ENCODE measurements at places on chromosomes 16 and 17. TPM values are rescaled to one million over a fixed set of nuclear protein-coding genes. Genes with fewer than 3 reads are reported as not detected.

The NLE1 gene
- polyA plus RNA-seq, result 9.4 TPM

The SLC2A4 gene
- 0.09 TPM for polyA plus RNA-seq

The MEIOC gene
- polyA plus RNA-seq, result 0.07 TPM

The ARRB2 gene
- 8.3 TPM for polyA plus RNA-seq

The MED13 gene
- polyA plus RNA-seq, result 36.2 TPM

The EFCAB5 gene
- polyA plus RNA-seq, result 0.14 TPM

The CD7 gene
- not detected for polyA plus RNA-seq

The GALK1 gene
- polyA plus RNA-seq, result 8.6 TPM

The FBXW10B gene
- polyA plus RNA-seq, result 0.11 TPM

The PMP22 gene
- polyA plus RNA-seq, result 191 TPM

The EZH1 gene
- 31.9 TPM for polyA plus RNA-seq

The SLC5A11 gene
- not detected for polyA plus RNA-seq

The PHF12 gene
- polyA plus RNA-seq, result 11.9 TPM

GRCh38 chr17:6684460-6684783 is 28.7 kb downstream of the SLC13A5 start:
- DNase-seq, result no peak
- H3K36me3 ChIP-seq, result no peaks in the 10 kb centered on the region
- H3K27ac ChIP-seq, result no peak overlapping the region
- H3K27me3 ChIP-seq, result no peaks in the 10 kb centered on the region
- no peaks in the 10 kb centered on the region for H3K4me1 ChIP-seq

- no peaks in the 10 kb centered on the region for H3K36me3 ChIP-seq
- H3K27ac ChIP-seq, result no peak overlapping the region
- no peaks in the 10 kb centered on the region for H3K4me1 ChIP-seq
- H3K4me3 ChIP-seq, result no peak overlapping the region
Observed at GRCh38 chr16:85626191-85626981, 13.3 kb downstream of the GSE1 start.

- H3K4me3 ChIP-seq, result no peak overlapping the region
- no peak for DNase-seq
- H3K36me3 ChIP-seq, result peaks cover 4% of the 10 kb centered on the region
- H3K27ac ChIP-seq, result peak overlapping the region; percentile 16
Observed at GRCh38 chr16:89764711-89765201, 43.4 kb downstream of the ZNF276 start.

DNA sequence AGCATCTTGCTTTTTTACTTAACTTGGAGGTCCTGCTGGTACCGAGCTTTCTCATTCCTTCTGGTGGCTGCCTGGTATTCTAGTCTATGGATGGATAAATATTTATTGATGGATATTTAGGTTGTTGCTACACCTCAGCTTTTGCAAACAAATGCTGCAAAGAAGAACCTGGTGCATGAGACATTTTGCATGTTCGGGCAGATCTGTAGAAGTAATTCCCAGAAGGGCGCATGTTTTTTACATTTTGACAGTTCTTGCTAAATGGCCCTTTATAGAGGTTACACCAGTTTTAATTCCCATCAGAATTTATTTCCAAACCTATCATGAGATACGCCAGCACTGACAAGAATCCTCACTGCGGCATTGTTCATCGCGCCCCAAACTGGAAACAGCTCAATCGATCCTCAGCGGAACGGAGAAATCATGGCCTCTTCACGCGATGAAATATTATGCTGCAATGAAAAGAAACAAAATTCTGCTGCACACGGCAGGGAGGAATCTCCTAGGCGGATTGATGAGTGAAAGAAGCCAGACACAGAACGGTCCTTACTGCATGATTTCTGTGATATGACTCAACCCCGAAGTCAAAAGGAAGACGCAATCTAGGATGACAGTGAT is 68.0 kb upstream of the CREBBP start:
- H3K36me3 ChIP-seq, result no peaks in the 10 kb centered on the region
- H3K27me3 ChIP-seq, result no peaks in the 10 kb centered on the region
- H3K4me3 ChIP-seq, result no peak overlapping the region
- peaks cover 23% of the 10 kb centered on the region for H3K4me1 ChIP-seq
- DNase-seq, result no peak

- H3K4me3 ChIP-seq, result no peak overlapping the region
- no peaks in the 10 kb centered on the region for H3K4me1 ChIP-seq
- no peaks in the 10 kb centered on the region for H3K36me3 ChIP-seq
- DNase-seq, result no peak
- H3K27ac ChIP-seq, result no peak overlapping the region
Observed at GRCh38 chr16:79077346-79077745, 523.2 kb downstream of the MAF start.

- H3K27me3 ChIP-seq, result no peaks in the 10 kb centered on the region
- peaks cover 15% of the 10 kb centered on the region for H3K4me1 ChIP-seq
- no peak for DNase-seq
- H3K27ac ChIP-seq, result no peak overlapping the region
- peaks cover 5% of the 10 kb centered on the region for H3K36me3 ChIP-seq
Observed at GRCh38 chr17:64214950-64215349, 48.1 kb downstream of the TEX2 start.

DNA sequence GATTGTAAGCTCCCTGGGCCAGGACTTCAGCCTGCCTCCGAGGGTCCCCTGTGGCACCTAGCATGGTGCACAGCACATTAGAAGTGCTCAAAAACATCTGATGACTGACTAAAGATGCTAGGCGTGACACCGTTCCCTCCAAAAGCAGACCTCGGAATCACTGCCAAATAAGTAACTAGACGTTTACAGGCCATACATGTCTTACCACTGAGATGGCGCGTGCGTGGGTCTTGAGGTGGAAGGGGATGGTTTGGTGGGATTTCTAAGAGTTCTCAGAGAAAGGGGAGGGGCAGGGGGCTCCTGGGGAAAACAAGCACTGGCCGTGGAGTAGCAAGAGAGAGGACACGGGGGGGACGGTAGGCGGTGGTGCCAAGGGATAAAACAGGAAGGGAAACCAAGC is 12.4 kb downstream of the MPO start:
- no peaks in the 10 kb centered on the region for H3K36me3 ChIP-seq
- no peaks in the 10 kb centered on the region for H3K4me1 ChIP-seq
- H3K27ac ChIP-seq, result no peak overlapping the region
- H3K4me3 ChIP-seq, result no peak overlapping the region
- no peak for DNase-seq
- peaks cover 2% of the 10 kb centered on the region for H3K27me3 ChIP-seq

DNA sequence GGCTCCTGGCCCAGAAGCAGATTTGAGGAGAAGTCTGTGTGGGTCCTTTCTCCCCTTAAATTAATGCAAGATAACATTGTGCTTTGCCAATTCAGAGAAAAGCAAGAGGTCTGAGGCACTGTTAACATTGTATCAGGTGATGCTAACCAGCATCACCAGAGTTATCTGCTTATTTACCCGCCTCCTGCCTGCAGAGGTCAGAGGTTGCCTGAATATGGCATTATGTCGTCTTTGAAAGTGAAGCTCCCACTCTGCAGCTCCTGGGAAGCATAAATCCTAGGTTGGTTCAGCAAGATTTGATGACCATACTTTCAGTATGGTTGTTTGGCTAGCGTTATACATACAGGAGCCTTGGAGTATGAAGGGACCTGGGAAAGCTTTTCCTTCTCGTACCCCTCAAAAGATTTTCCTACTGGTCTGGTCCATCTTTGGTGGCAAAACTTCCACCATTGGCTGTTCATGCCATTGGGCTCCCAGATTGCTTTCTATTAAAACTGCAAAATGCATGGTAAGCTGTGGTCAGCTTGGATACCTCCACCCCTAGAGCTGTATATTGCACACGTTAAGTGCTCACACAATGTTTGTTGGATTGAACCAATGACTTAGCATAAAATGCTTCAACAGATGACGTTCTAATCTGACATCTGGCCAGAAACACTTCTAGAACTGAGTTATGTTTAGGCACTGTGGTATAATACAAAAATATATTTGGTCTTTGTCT is 24.1 kb downstream of the CHD9 start:
- H3K27me3 ChIP-seq, result no peaks in the 10 kb centered on the region
- no peaks in the 10 kb centered on the region for H3K36me3 ChIP-seq
- H3K27ac ChIP-seq, result no peak overlapping the region
- DNase-seq, result no peak

DNA sequence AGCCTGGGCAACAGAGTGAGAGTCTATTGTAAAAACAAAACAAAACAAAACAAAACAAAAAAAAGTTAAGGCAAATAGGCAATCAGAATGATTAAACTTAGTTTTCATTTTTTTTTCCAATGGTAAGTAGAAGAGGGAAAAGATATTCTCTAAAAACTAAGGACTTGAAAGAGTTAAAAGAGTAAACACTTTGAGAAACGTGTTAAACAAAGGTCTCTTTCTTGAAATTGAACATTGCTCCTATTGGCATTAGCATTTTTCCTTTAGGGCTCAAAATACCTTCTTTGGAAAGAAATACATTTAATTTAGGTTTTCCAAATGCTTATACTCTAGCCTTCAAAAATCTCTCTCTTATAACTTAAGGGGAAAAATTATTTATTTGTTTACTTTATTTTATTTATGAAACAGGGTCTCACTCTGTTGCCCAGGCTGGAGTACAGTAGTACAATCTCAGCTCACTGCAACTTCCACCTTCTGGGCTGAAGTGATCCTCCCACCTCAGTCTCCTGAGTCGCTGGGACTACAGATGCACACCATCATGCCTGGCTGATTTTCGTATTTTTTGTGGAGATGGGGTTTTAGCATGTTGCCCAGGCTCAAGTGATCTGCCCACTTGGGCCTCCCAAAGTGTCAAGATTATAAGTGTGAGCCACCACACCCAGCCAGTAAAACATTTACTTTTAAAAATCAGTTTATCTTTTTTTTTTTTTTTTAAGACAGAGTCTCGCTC is 44.7 kb upstream of the VPS4A start:
- no peak overlapping the region for H3K27ac ChIP-seq
- peaks cover 3% of the 10 kb centered on the region for H3K4me1 ChIP-seq
- H3K27me3 ChIP-seq, result no peaks in the 10 kb centered on the region
- peaks cover 5% of the 10 kb centered on the region for H3K36me3 ChIP-seq
- no peak for DNase-seq
- no peak overlapping the region for H3K4me3 ChIP-seq

- H3K4me3 ChIP-seq, result no peak overlapping the region
- no peaks in the 10 kb centered on the region for H3K4me1 ChIP-seq
- no peak for DNase-seq
- H3K27ac ChIP-seq, result no peak overlapping the region
- no peaks in the 10 kb centered on the region for H3K36me3 ChIP-seq
Observed at GRCh38 chr17:17019430-17019762, 22.9 kb upstream of the MPRIP start.

DNA sequence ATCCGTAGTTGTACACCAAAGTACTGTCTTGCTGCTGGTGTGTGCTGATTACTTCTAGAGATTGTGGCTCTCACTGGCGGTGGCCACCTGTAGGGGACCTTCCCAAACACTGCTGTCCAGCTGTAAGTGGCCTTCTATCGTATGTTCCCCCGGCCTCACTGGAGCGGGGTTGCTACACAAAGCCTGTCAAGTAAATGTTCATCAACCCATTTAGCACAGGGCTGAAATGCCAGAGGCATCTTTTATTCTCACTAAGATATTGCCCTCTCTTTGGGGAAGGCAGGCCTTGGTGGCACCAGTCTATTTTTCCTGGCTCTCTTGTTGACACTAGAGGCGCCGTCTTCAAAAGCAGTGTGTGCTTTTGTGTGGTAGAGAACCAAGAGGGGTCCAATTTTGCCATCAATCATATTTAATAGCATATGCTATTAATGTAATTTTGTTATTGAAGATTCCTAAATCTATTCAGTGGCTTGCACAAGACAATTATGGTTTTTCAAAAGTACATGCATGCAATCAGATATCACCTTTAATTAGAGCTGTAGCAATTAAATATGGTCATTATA is 514.4 kb upstream of the SALL1 start:
- no peaks in the 10 kb centered on the region for H3K36me3 ChIP-seq
- DNase-seq, result no peak
- H3K27me3 ChIP-seq, result no peaks in the 10 kb centered on the region
- H3K27ac ChIP-seq, result no peak overlapping the region

- H3K27me3 ChIP-seq, result peaks cover 13% of the 10 kb centered on the region
- DNase-seq, result no peak
- no peak overlapping the region for H3K4me3 ChIP-seq
- H3K4me1 ChIP-seq, result no peaks in the 10 kb centered on the region
Observed at GRCh38 chr16:85983064-85983463, 84.1 kb downstream of the IRF8 start.

DNA sequence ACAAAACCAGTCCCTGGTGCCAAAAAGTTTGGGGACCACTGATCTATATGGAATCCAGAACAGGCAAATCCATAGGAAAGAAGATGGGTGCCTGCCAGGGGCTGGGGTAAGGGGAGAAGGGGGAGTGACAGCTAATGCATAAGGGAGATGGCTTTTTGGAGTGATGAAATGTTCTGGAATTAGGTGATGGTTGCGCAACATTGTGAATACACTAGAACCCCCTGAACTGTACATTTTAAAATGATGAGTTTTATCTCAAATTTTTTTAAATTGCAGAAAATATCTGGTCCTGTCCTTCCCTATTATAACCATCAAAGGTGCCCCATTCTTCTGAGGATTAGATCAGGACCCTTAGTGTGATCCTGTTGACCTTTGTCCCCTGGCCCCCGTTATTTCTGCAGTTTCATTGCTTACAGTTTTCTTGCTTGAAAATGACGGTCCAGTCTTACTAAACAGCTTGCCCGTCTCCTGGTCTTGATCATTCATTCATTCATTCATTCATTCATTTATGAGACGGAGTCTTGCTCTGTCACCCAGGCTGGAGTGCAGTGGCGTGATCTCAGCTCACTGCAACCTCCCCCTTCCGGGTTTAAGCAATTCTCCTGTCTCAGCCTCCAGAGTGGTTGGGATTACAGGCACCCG is 4.6 kb downstream of the BCO1 start:
- no peak overlapping the region for H3K4me3 ChIP-seq
- no peak for DNase-seq
- H3K27ac ChIP-seq, result no peak overlapping the region
